Gastrocnemius medialis (tissue), 4 donors: ENCODE measurements at places on chromosomes 11 and 22.

GRCh38 chr11:35111161-35112055 lies 27.6 kb upstream of the CD44 start:
- DNase-seq = no peak

DNA sequence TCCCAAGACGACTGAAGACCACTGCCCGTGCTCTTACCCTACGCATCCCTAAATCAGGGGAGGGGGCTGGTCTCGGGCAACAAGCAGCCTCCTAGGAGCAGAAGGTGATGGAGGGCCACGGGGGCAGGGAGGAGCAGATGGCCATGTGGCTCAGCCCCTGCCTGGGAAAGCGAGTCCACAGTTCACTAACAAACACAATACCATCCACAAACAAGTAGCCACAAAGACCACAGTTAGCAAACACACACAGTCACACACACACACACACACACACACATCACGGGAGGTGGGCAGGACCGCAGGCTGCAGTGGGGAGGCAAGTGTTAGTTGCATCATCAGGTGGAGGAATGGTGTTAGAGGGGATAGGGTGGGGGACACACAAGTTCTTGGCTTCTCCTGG lies 13.2 kb upstream of the FXYD2 start:
- no peak for DNase-seq

DNA sequence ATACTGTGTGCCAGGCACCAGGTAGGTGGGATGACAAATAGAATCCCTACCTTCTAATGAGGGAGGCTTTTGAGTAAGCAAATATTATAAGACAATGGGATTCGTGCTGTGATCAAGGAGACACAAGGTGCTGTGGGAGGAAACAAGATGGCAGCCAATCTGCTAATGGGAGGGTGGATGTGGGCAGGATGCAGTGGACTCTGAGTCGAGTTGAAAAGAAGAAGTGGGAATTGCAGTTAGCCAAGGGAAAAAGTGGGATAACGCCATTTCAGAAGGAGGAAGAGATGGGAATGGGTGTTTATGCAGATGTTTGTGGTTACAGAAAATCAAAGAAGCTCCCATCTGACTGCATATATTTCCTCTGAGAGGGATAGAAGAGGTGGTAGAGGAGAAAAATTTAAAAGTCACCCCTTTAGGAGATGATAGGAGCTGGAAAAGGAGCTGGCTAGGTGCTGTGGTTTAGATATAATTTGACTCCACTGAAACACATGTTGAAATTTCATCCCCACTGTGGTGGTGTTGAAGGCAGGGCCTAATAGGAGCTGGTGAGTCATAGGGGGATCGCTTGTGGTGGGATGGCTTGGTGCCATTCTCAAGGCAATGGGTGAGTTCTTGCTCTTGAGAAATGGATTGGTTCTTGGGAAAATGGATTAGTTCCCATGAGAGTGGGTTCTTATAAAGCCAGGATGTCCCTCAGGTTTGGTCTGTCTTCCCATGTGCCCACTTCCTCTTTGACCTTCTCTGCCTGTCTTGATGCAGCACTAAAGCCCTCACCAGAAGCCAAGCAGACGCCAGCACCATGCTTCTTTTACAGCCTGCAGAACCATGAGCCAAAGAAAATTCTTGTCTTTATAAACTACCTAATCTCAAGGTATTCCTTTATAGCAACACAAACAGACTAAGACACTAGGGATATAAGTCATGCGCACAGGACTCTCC lies 30.0 kb upstream of the POU2AF1 start:
- peak; percentile 32 for DNase-seq

GRCh38 chr22:22237521-22237920 lies 7.1 kb upstream of the VPREB1 start:
- no peak for DNase-seq

DNA sequence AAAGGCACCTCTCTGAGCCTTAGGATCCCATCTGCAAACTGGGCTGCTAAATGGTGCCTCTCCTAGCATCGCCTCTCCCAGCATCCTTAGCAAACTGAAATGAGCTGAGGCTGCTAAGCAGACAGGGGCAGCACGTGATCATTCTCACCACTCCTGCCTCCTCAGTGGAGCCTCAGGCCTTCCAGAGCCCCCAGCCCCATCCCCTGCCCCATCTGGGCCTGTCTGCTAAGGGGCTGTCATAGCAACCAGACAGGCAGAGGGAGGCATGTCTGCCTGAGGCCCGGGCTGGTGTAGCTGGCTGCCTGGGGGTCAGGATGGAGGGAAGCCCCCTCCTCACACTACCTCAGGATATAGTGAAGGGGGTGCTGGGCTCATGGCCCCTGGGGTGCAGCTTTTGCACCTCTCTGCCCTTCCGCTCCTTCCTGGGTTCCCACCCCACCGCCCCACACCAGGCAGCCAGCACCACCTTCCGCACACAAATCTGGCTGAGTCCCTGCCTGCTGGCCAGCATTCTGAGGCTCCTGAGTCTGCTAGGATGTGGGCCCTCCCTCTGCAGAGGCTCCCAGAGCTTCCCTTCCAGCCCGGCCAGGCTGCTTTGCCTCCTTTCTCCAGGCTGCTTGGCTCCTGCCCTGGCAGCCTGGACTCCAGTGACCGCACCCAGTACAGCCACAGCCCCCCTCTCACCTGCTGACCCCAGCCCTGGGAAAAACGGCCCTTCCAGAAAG lies 47.5 kb upstream of the TTLL12 start:
- no peak for DNase-seq

- no peak for DNase-seq
These were observed 1.1 kb upstream of the NECTIN1 start for GRCh38 chr11:119729951-119730613.

- no peak for DNase-seq
These were observed 76.4 kb upstream of the SHISAL1 start for GRCh38 chr22:44389181-44389580.

DNA sequence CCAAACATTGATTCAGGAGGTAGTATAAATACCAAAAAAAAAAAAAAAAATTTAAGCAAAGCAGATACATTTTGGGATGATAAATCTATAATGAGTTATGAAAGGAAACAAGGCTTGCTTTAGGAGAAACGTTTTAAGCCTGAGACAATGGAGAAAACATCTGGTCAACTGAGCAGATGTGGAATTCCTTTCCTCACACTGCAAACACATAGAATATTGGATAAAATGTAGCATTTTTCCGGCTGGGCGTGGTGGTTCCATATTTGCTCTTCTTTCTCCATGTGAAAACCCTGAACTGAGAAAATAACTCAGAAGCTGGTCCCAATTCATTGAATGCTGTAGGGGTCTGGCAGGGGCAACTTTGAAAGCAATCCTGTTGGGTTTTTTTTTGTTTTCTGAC lies 33.9 kb downstream of the ENDOD1 start:
- DNase-seq = no peak

DNA sequence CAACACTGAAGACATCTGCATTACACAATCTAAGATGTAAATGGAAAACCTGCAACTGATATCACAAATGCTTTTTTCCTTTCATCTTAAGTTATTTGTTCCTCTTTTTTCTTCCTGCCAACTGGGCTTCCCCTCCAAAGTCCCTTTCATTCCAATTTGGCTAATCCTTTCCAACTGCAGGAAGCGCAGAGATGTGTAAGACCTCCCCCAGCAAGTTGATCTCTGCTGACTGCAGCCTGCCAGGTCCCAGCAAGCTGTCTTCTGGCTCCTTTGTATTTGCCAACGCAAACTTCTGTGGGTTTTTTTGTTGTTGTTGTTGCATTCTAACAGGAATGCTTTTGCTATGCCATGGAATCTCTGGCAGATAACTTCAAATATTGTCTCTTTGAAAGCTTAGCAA lies 38.5 kb upstream of the LRRC4C start:
- no peak for DNase-seq

GRCh38 chr11:1825785-1826451 lies 8.9 kb upstream of the SYT8 start:
- DNase-seq = no peak

DNA sequence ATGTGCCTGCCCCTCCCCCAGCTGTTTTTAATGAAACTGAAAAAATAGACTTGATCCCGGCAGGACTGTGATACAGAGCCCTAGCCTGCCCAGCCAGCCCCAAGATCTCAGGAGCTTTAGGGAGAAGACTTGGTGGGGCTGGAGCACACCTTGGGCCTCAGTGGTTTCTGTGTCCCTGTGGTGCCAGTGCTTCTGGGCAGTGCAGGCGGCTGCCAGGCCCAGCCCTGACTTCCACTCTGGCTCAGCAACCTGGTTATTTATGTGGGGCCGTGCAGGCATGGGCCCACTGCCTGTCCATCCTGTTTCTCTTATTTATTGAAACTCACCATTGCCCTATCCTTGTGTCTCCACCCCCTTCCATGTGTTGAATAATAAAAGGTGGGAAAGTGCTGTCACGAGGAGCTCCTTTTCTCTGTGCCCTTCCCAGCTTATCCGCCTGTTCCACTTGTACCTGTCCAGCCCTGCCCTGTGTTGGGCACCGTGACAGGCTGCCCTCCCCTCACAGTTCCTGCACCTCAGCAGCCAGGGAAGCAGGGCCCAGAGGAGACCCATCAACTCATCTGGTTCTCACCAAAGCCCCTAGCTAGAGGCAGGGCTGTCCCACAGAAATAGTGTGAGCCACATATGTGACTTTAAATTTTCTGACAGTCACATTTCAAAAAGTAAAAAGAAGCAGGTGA lies 20.2 kb downstream of the RELT start:
- peak; percentile 23 for DNase-seq

DNA sequence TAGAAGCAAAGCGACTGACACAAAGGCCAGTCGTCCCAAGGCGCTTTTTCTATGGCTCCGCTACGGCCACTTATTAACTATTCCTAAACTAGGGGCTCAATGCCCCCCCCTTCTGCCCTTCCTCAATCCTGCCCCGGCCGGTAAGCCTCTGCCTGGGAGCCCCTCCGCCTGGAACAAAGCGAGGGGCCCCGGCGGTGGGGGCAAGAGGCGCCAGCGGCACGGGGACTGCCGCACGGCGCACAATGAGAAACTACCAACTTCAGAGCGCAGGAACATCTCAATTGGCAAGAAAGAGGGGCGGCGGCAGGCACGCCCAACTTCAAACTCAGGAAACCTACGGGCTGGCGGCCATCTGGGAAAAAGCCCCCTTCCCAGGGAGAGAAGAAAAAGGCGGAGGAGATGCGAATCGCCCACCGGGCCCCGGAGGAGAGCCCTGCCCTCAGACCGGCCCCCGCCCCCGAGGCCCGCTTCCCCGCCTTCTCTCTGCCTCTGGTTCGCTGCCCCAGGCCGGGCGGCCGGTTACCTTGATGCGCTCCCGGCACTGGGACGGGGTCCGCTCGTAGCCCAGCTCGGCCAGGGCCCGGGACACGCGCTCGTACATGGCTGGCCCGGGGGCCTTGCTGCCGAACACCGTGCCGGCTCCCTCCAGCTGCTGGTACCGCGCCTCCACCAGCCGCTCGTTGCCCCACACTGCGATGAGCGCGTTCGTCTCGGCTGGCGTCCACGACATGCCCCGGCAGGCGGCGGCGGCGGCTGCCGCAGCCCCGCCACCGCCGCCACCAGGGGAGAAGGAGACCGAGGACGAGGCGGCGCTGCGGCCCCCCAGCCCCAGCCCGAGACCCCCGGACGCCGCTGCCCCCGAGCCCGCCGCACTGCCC lies 619 bp downstream of the MSANTD2 start:
- no peak for DNase-seq

- no peak for DNase-seq
These were observed 6.3 kb upstream of the IGLL5 start for GRCh38 chr22:22881116-22882000.

DNA sequence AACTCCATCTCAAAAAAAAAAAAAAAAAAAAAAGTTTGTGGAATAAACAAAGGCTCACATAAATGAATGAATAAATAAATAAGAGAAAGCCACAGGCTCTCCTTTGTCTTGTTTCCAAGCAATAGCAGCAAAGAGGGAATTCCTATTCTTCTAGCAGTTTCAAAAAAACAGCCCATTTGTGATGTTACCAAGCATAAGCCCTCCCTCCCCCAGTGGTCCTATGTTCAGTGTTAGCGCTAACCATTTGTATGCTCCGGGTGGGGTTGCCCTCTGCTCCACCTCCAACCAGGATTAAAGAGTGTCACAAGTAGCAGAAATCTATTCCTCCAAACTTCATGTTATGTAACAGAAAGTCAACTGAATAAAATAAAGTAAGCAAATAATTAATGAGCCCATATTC lies 1215.0 kb upstream of the TENM4 start:
- no peak for DNase-seq

- DNase-seq = peak; percentile 32
These were observed 4.6 kb downstream of the CDPF1 start for GRCh38 chr22:46245511-46245910.

GRCh38 chr22:34045311-34045710 lies 125.0 kb upstream of the LARGE1 start:
- no peak for DNase-seq

DNA sequence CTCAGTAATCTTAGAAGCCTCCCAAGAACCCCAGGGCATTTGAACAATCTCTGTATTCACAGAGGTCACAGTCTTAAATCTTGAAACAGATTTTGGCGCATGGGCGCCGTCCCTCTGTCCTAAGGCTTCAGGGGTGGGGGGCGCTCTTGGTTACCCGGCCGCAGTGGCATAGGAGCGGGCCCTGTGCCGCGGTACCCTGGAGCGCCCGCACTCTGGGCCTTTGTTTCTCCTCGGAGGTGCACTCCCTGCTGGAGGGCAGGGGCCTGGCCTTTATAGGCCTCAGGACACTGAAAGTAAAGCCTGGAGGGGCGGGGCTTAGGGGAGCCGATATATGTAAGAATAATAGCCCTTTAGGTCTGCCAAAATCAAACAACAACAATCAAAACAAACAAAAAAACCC lies 197.3 kb upstream of the FOLH1 start:
- DNase-seq = no peak

- DNase-seq = no peak
These were observed 583 bp upstream of the PKP3 start for GRCh38 chr11:393219-394033.

DNA sequence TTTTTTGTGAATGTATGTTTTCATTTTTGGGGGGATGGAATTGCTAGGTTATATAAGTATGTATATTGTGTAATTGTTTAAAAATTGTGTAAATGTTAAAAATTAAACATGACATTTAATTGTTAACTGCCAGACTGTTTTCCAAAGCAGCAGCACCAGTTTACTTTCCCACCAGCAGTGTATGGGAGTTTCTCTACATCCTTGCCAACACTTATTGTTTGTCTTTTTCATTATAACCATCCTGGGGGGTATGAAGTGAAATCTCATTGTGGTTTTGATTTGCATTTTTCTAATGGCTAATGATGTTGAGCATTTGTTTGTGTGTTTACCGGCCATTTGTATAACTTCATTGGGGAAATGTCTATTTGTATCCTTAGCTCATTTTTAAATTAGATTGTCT lies 31.7 kb upstream of the RRAS2 start:
- no peak for DNase-seq

DNA sequence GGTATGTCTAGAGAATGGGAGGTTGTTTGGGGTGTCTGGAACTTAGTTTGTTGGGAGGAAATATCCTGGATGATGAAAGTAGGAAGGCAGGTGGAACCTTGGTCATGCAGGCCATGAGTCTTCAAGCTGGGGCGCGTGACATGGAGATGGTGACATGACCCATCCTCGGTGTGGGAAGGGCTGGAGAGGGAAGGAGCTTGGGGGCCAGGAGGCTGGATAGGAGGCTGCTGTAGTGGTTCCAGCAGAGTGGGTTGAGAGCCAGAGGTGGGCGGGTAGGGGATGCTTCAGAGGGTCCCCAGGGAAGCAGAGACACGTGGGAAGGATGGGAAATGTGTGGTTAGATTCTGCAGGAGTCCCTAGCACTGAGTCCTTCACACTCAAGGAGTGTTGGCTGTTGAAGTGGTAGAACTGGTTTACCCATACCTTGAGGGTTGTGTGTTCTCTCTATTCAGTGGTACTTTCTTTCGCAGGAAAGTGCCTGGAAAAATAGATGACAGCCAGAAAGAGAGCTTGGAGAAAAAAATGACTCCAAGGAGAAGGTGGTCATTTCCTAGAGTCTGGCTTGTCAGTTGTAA lies 56.8 kb downstream of the LDLRAD3 start:
- no peak for DNase-seq

GRCh38 chr11:71568704-71569349 lies 3.5 kb downstream of the KRTAP5-10 start:
- no peak for DNase-seq
